Lower lobe of right lung (tissue), 2 donors: ENCODE measurements at places on chromosomes 11 and 22. TPM values are rescaled to one million over a fixed set of nuclear protein-coding genes. Genes with fewer than 3 reads are reported as not detected.

The KRTAP5-1 gene
- total RNA-seq = not detected

GRCh38 chr11:47155879-47156278 lies 20.8 kb downstream of the ARFGAP2 start:
- no peak for DNase-seq

DNA sequence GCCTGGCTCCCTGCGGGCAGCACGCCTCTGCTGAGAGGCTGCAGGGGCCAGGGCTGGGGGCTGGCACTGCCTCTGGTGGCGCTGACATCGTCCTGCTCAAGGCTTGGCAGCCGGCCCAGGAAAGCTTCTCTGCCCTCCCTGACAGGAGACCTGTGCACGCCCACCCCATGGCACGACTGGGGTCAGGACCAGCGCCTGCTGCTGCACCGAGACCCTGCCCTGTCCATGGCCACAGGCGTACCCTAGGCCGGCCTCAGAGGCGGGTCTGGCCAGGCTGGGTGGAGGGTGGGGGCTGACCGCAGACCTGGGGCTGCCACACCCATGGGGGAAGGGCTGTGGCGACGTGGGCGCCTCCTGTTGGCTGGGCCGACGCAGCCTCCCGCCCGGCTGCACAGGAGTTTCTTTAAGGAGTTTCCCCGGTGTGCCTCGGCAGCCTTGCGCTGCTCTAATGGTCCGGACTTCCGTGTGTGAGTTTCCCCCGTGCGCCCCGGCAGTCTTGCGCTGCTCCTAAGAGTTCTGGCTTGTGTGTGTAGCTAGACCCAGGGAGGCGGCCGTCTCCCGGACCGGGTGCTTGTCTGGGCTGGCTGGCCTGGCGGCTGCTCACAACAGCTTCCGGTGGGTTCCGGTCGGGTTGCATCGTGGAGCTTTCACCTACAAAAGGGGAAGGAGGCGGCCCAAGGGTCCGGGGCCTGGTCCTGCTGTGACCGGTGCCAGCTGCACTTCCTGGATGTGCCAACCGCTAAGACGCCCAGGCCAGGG lies 4.6 kb downstream of the TRABD start:
- DNase-seq = peak; percentile 94

DNA sequence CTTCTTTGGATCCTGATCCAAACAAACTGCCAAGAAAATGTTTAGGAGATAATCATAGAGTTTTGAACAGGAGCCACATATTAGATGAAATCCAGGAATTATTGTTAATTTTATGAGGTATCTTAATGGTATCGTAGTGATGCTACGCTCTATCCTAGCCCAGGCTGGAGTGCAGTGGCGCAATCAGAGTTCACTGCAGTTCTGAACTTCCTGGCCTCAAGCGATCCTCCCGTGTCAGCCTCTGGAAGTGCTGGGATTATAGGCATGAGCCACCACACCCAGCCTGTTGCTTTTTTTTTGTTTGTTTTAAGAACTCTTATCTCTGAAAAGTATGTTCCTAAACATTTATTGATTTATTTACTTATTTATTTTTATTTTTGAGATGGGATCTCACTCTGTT lies 2.4 kb downstream of the GSTT4 start:
- DNase-seq = no peak
